ENCODE measurements at places on chromosomes 5 and 9.

- no peak for DNase-seq
Observed at GRCh38 chr9:33517373-33517772, 6.7 kb upstream of the ANKRD18B start.

- no peak for DNase-seq
Observed at GRCh38 chr5:78008356-78008967, 232.3 kb upstream of the TBCA start.

DNA sequence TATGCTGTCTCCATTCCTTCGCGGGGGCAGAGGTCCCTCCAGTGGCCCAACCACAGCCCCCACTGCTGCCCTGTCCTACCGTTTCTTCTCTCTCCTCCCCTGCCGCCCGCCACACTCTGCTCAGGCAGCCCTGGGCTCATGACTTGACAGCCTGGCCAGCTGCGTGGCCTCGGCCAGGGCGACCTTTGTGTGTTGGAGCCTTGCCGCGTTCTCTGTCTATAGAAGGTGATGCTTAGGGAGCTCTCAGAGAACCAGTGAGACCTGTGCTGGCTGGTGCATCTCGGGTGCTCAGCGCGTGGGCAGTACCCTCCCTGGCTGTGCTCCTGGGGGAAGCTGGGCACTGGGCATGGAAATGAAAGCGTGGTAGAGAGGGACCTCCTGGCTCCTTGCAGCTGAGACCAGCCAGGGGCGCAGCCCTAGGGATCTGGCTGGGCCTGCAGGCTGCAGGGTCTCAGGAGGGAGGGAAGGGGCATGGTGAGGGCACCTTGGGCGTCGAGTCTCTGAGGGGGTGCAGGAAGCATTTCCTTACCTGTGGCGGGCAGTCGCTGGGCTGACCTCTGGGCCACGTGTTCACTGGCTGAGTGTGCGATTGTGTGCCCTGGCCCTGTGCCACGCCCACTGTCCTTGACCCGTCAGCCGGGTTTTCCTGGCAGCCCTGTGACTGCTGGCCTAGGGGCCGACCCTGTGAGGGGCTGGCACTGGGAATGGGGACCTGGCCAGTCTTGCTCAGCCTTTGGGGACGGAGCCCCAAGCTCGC is 50.3 kb downstream of the RXRA start:
- no peak for DNase-seq

GRCh38 chr5:16313761-16314160 is 134.2 kb upstream of the MARCHF11 start:
- no peak for DNase-seq

DNA sequence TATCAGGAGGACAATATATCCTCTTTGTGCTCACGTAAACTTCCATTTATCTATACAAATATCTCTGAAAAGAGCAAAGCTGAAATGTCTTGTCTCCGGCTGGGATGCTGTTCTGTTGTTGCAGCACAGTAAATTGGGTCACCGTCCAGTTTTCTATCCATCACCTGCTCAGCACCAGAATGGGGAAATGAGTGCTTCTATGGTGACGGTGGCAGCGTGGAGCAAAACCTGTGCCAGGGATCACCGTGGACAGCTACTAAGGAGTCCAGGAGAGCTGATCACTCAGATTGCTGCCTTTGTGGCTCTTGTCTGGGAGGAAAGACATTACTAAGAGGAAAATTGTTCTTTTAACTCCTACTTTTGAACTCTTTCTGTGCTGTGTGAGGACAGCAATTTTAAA is 531.6 kb downstream of the PSAT1 start:
- DNase-seq = no peak

Data from activated effector memory CD4-positive, alpha-beta T cell treated with Interleukin-2 at 50 U/mL for 16 hours (primary cell).